ENCODE measurements at places on chromosomes 3 and 15.

GRCh38 chr15:43440721-43441281, 52.2 kb downstream of the TP53BP1 start:
- DNase-seq, result peak; percentile 82

- no peak for DNase-seq
Measured at GRCh38 chr3:153001210-153002078, 160.6 kb upstream of the RAP2B start.

GRCh38 chr15:47194718-47195117, 522.6 kb upstream of the SEMA6D start:
- no peak for DNase-seq

- no peak for DNase-seq
Measured at GRCh38 chr15:52717481-52717880, 38.3 kb upstream of the ATOSA start.

DNA sequence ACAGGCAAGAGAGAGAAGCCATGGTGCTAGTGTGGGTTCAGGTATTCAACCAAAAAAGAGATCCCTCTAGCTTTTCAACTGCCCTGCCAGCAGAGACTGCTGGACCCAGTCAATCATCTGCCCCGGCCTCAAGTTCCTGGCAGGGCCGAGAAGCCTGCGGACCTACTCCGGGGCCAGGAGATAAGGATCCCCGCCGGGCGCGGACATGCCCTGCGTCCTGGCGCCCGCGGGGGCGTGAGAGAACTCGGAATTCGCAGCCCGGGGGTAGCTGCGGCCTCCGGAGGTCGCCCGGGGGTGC, 821 bp upstream of the MAGI1 start:
- DNase-seq, result no peak

DNA sequence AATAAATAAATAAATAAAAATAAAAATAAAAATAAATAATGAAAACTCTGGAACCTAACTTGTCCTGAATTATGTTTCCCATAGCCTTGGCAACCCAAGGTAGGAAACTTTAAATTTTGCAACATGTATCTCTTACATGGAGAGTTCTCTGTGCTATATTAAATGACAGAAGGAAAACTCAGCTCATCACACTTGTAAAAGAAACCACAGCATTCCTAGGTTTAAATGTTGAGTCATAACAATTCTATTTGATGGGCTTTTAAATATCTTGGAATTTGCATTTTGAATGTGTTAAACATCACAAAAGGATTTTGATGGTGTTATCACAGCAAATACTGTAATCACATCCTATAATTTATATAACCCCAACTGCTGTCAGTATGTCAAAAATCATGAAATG, 144.2 kb downstream of the LRTM1 start:
- no peak for DNase-seq

DNA sequence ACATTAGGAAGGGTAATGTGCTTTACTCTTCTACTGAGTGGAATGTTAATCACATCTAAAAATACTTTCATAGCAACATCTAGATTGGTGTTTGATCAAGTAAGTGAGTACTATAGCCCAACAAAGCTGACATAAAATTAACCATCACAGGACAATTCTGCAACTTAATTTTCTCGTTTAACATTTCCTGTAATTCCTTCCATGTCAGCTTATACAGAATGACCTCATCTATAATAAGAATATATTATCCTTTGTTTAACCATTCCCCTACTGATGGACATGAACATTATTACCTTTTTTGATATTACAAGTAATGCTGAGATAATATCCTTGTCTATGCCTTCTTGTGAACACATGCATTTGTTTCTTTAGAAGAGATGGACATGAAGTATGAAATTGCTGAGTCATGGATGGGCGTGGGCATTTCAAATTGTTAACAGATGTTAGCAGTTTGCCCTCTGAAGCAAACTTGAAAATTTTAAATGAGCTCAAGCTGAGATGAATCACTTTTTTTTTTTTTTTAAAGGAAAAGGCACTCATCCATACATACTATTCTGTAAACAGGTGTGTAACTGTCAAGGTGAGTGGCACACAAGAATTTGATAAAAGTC, 85.1 kb downstream of the OXNAD1 start:
- no peak for DNase-seq

DNA sequence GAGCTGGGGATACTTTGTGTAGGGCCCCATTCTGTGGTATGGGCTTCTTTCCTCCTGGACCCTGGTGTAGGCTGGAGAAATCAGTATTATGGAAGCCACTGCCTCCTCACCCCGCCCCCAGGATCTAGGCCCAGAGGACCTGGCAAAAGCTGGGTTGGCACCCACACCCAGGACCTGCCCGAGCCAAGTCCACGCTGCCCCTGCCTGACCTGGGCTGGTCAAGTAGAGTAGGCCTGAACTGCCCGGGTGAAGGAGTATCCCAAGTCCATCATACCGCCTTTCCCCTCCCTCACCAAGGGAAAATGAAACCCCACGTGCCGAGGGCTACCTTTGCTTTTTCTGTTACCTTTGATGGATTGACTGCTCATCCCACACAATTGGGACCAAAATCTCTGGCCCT, 37.7 kb upstream of the TRAK1 start:
- no peak for DNase-seq

- no peak for DNase-seq
Measured at GRCh38 chr3:55720614-55721013, 233.5 kb upstream of the WNT5A start.

GRCh38 chr3:25586167-25586505, 78.6 kb downstream of the TOP2B start:
- DNase-seq, result no peak

GRCh38 chr15:76293361-76293760, 17.9 kb downstream of the ETFA start:
- DNase-seq, result no peak

DNA sequence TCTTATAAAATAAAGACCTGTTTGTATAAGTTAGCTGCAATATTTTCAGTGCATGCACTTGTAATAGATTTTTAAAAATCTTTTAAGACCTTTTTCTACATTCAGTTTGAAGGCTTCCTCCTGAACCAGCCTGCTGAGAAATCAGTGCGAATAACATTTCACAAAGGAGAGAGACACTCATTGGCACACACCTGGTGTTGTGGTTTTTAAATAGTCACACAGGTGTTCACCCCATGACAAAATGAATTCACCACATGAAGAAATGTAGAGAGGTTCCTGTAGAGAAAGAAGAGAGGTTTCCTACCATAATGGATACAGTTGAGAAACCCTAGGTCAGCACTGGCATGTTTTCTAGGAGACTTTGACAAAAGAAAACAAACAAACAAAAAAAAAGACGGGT, 237.3 kb downstream of the CNTN6 start:
- DNase-seq, result no peak

GRCh38 chr3:59535791-59536221, 486.0 kb upstream of the CFAP20DC start:
- DNase-seq, result no peak

DNA sequence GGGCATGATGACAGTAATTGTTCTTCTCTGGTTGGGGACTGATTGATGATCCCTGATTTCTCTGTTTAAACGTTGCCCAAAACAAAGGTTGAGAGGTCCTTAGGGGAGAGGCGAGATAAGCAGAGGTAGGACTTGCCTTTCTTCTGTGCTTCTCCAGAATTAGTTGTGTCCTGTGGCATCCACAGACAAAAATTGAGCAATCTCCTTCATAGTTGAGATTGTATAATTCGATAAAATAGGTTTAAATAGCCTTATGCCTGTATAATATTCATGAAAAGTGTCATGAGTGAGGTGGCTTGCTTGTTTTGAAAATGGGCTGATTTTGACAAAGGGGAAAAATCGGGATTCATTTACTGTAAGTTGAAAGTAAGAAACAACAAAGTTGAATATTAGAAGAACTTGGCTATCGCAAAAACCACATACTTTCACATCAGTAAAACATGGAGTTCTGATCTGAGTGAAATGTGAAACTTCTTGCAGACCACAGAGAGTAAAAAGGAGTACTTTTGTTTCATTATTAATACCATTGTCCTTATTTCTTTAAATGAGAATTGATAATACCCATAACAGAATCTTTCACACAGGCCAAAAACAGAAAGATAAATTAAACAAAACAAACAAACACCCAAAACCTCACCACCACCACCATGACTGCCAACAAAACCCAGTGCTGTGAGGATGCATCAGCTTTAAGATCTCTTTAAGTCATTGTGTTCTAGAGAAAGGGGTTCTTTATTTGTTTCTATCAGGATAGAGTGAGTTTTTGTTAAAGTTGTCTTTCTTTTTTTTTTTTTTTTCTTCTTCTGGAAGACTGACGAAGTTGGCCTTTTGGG, 155.7 kb downstream of the LPP start:
- no peak for DNase-seq

DNA sequence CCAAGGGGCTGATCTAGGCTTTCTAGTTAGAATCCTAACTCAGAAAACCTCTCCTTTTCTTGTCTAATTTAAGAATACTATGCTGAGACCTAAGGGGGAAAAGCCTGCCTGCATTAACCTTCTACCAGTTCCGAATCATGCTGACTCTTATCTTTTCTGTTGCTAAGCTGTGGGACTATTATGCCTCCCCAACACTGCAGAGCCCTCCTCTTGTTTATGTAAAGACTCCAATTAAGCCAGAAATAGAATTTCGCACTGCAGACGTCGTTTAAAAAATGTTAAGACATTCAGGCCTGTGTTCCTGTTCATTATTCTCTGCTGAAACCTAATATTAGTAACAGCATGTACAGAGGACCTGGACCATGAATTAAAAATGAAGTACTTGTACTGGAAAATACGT, 310.6 kb upstream of the ATP11B start:
- DNase-seq, result no peak

- no peak for DNase-seq
Measured at GRCh38 chr15:47744496-47744895, 27.2 kb downstream of the SEMA6D start.

DNA sequence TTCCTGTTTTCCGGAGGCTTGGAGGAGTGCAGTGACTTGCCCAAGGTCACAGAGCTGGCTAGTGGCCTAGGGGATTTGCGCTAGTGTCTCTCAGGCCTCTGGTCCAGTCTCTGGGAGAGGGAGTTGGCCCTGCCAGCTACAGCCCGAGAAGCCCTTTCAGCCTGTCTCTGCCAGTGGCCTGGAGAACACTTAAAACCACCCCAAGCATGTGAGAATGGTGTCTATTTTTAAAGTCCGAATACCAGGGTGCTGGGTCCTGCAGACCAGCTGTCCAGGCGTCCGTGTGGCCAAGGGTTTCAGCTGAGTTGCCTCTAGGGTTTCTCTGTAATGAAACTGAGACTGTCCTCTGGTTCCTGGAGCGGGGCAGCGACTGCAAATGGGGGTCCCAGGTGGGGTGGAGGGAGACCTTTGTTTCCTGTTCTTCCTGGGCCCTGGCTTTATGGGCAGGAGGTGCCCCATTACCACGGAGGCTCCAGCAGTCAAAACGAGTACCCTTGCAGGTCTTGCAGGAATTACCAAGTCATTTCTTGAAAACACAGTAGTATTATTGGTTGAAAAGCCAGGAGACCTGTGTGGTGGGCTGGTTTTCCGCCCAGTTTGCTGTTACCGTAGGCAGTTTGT, 2.2 kb downstream of the CAND2 start:
- no peak for DNase-seq

- no peak for DNase-seq
Measured at GRCh38 chr3:25125201-25125600, 302.9 kb upstream of the RARB start.

DNA sequence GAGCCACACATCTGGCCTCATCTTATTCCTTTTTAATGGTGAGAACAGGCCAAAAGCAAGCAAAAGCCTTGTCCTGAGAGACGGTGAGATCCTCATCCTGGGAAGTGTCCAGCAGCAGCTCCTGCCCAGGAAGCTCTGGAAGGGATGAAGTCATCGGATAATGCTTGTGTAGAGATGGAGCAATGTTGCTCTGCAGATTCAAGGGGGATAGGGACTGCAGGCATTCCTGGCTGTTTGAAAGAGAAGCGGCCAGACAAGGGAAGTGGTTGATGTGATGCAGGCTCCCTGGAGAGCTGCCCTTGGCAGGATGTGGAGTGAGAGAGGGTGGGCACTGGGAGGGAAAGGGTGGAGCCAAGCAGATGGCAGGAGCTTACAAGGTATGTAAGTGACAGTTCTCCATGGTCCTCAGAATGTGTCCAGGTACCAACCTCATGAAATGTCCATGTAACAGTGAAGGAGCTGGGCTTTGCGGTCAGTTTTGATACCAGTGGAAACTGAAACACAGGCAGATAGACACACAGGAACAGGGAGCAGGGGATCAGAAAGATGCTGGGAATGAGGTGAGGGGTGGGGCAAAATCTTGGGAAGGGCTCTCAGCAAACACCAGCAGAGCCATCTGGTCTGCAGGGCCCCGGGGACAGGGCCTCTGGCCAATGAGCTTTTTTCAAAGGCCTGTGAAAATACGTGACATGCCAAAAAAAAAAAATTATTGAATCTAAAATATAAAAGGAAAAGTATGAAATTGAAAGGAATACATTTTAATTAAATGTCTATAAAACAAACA, 32.2 kb upstream of the LACTB start:
- DNase-seq, result peak; percentile 45

GRCh38 chr15:40468898-40469331, 1.9 kb upstream of the CHST14 start:
- no peak for DNase-seq

DNA sequence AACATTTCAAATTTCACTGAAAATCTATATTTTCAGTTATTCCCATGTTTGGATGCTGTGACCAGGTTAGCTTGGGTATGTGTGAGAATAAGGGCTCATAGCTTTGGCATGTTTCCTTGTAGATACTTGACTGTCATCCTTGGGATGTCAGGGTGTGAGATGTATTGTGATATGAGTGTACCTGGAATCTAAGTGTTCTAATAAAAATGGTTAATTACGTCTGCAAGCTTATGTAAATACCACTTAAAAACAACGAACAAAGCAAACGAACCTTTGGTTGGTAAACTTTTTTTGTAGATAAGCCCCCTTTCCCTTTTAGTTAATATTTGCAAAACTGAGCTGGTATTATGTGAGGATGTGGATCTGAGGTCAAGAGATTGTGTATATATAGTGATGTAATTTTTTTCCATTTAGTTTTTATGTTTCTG, 63.5 kb downstream of the FNDC3B start:
- no peak for DNase-seq

DNA sequence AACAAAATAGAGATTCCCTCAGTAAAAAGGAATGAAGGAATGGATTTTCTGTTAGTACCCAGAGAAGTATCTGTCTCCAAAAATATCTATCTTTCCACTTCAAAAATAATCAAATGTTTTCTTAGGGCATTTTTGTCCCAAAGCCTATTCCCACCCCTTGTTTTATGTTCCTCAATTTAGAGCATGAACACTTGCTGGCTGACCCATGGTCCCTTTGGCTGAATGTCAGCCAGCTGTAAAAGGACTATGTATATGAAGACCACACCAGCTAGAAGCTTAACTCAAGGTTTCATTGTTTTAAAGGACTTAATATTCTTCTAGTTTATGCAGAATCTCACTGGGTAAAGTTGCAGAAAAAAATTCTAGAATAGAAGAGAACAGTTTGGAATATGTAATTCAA, 931.2 kb downstream of the MCTP2 start:
- no peak for DNase-seq

- no peak for DNase-seq
Measured at GRCh38 chr3:65004795-65005295, 317.0 kb upstream of the ADAMTS9 start.

GRCh38 chr15:94403331-94403730, 172.0 kb downstream of the MCTP2 start:
- no peak for DNase-seq

GRCh38 chr3:117145677-117146076, 436.1 kb downstream of the TUSC7 start:
- no peak for DNase-seq

All from cerebellum (tissue), 4 donors.